ENCODE measurements at places on chromosomes 3 and 15.

- DNase-seq: peak; percentile 47
Observed at GRCh38 chr15:79923079-79923514, 26.3 kb upstream of the MTHFS start.

DNA sequence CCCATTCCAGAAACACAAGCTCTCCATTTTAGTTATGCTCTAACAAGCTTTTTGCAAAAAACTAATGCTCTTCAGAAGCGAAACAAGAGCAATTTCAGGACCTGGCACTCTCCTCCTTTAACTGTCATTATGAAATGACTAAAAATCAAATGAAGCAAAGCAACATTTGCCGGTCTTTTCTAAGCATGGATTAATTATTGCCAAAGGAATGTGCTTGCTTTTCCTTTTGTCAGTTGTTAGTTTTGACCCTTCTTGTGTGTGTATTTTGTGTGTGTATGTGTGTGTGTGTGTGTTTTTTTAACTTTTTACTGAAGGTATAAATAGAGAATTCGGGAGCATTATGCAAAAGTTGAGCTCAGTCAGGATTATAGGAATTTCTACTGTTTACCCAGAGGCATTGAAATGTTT lies 509.1 kb downstream of the TUSC7 start:
- DNase-seq: no peak

GRCh38 chr3:3654916-3655315 lies 144.3 kb upstream of the LRRN1 start:
- DNase-seq: no peak

DNA sequence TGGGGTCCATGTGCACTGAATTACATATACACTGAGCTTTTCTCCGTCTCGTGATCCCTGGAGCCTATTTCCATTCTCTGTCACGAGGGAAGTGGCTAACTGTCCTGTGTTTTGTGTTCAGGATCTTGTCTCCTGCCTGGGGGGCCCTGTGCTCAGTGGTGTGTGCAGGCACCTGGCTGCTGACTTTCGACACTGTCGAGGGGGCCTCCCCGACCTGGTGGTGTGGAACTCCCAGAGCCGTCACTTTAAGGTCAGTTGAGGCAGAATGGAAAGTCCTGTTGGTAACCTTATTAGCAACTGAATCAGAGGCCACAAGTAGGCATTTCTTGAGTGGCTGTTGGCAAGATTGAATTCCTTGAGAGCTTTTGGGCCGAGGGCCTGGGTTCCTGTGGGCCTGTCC lies 26.7 kb downstream of the FAN1 start:
- no peak for DNase-seq

- no peak for DNase-seq
Observed at GRCh38 chr15:49124371-49124770, 31.0 kb downstream of the COPS2 start.

GRCh38 chr15:66763186-66764071 lies 61.4 kb downstream of the SMAD6 start:
- no peak for DNase-seq

All from stimulated activated CD8-positive, alpha-beta memory T cell treated with anti-CD3 and anti-CD28 coated beads, Interleukin-2, amount 100 ng/mL, for 1 hour (primary cell).